ENCODE measurements at places on chromosomes 4 and X.

GRCh38 chr4:126752702-126753101 is 880.1 kb upstream of the INTU start:
- DNase-seq: no peak
- H3K4me3 ChIP-seq: no peak overlapping the region
- no peaks in the 10 kb centered on the region for H3K27me3 ChIP-seq
- no peaks in the 10 kb centered on the region for H3K36me3 ChIP-seq
- H3K4me1 ChIP-seq: no peaks in the 10 kb centered on the region
- no peak overlapping the region for H3K27ac ChIP-seq

- no peak for DNase-seq
- no peaks in the 10 kb centered on the region for H3K36me3 ChIP-seq
- H3K4me3 ChIP-seq: peak overlapping the region; percentile 95
- H3K27ac ChIP-seq: no peak overlapping the region
These were observed 2.6 kb downstream of the ARHGAP10 start for GRCh38 chr4:147734496-147734895.

DNA sequence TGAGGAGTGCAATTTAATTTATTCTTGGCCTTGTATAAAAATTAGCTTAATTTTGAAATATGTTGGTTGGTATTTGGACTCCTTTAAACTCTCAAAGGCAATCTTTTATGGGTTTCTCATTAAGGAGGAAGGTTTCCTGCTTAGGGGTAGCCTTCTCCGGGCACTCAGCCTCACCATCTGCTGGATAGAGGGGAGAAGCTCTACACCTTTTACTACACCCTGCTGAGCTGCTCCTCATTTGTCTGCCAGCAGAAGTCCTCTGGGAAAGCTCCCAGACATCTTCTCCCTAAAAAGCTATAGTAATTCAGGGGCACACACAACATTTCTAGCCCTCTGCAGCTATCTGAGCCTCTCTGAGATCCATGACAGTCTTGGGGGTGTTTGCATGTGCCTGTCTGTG is 179.1 kb downstream of the SOWAHB start:
- no peak overlapping the region for H3K27ac ChIP-seq
- peaks cover 24% of the 10 kb centered on the region for H3K4me1 ChIP-seq
- H3K27me3 ChIP-seq: no peaks in the 10 kb centered on the region
- H3K36me3 ChIP-seq: peaks cover 11% of the 10 kb centered on the region
- no peak overlapping the region for H3K4me3 ChIP-seq
- DNase-seq: no peak

DNA sequence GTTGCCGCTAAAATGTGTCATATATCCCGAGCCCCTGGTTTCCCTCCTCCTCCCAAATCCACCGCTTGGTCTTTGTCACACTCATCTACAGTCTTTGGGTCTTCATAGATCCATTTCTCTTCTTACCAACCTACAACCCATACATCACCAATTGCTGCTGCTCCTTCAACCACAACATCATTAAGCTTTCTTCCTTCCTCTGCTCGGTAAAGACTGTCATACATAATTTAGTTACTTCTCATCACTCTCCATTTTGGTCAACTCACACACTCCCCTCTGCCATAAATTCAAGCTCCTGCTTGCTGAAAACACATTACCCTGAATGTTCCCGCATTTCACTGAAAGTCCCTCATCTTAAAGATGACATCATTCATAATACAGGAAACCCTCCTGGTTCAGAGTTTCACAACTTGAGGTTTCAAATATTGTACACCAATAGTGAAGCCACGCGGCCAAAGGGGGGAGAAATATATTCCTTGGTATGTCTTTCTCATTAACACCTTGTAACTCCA is 1.7 kb upstream of the DCTD start:
- peaks cover 16% of the 10 kb centered on the region for H3K27me3 ChIP-seq
- H3K4me3 ChIP-seq: peak overlapping the region; percentile 88
- DNase-seq: no peak
- H3K36me3 ChIP-seq: no peaks in the 10 kb centered on the region
- peaks cover 17% of the 10 kb centered on the region for H3K4me1 ChIP-seq

- no peak overlapping the region for H3K4me3 ChIP-seq
- DNase-seq: no peak
These were observed 6.8 kb downstream of the MMAA start for GRCh38 chr4:145625677-145626622.

Measured in type B pancreatic cell (in vitro differentiated cells).